ENCODE measurements at places on chromosomes 7 and 10.
A peak's percentile ranks its signal among the peaks of the same experiment; 100 is the strongest.

DNA sequence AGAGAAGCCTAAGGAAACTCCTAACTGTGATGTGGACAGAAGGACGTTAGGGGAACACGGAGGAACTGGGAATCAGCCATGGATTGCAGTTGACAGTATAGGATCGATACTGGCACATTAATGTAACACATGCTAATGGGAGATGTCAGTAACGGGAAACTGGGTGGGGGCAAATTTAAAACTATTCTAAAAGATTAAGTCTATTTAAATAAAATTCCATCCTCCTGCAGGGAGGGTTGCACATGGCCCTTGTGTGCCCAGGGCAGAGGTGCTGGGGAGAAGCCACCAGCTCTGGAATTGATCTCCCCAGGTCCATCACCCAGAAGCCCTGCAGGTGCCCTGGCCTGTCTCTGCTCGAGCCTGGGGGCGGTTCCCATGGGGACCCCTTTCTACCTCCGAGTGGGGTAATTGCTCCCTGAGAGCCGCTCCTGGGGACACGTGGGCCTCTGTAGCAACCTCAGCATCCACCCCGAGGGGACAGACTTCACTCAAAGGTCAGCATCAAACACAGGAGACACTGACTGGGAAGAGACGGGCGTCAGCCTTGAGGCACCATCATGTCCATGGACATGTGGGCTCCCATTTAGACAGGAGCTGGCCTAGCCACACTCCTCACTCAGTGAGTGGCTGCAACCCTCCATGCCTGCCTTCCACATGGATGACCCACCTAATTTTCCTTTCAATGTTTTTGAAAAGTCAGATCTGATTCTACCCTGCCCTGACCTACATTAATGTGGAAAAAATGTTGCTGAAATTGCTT is 21.1 kb downstream of the SCART1 start:
- DNase-seq: no peak

DNA sequence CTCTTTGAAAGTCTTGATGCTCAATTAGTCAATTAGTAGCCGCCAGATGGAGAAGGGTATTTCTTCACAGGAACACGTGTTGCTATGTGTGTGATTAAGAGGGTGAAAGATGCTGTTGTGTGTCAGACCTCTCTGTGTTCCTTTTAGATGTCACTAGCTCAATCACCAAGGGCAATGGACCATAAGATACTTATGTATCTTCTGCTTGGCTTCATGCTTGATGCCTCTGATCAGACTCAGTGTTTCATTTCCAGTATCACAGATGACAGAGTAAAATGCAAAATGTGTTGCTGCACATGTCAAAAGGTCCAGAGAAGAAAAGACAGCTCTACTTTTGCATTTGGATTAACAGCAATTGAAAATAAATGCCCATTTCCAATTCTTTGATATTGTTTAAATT is 865.9 kb downstream of the CNTNAP2 start:
- DNase-seq: no peak

- DNase-seq: no peak
These were observed 541.0 kb upstream of the FZD8 start for GRCh38 chr10:36183056-36183455.

DNA sequence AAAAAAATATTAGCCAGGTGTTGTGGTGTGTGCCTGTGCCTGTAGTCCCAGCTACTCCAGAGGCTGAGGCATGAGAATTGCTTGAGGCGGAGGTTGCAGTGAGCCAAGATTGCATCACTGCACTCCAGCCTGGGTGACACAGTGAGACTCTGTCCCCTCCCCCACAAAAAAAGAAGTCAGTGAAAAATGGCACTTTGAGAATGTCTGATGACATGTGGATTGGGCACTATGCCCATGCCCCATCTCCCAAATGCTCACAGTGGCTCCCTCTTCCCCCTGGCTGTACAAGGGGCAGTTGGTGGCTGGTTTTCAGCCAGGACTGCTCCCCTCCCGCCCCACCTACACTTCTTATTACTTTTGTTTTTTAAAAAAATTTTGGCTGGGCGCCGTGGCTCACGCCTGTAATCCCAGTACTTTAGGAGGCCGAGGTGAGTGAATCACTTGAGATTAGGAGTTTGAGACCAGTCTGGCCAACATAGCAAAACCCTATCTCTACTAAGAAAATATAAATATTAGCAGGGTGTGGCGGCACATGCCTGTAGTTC is 26.1 kb downstream of the IL15RA start:
- no peak for DNase-seq

DNA sequence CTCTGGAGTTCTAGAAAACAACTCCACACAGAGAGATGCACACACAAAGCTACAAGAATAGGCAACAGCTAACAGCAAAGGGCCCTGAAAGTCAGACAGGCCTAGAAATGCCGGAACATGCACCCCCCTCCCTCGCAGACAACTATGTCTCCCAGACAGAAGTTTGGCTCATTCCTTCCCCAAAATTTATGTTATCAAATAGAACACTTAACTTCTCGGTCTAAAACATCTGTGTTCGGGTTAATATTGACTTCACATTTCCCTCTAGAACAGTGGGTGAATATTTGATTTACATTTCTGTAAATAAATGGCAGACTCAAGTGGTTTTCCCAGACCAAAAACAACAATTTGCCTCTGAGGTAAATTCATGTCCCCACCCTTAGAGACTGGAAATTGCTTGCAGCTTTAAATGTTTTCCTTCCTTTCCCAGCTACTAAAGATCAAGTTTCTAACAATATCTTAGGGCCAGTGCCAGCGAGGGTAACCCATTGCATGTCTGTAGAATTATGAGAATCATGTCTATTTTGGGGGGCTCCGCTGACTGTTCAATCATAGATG is 92.5 kb upstream of the INHBA start:
- no peak for DNase-seq

- peak; percentile 82 for DNase-seq
These were observed 96.3 kb downstream of the CPED1 start for GRCh38 chr7:121084748-121085336.

DNA sequence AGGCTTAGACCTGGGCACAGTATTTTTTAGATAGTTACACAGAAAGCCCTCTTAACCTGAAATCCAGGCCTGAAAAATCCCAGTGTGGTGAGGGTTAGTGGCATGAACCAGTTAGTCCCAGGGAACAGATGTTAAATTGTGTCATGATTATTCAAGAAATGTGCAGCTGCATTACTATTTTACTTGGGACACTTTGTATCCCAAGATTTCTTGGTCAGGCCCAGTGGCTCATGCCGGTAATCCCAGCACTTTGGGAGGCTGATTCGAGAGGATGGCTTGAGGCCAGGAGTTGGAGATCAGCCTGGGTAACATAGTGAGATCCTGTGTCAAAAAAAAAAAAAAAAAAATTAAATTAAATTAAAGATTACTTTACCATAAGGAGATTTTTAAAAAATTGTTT is 36.0 kb upstream of the OTUD1 start:
- DNase-seq: no peak

GRCh38 chr10:89245802-89246201 is 5.8 kb downstream of the LIPA start:
- DNase-seq: no peak

DNA sequence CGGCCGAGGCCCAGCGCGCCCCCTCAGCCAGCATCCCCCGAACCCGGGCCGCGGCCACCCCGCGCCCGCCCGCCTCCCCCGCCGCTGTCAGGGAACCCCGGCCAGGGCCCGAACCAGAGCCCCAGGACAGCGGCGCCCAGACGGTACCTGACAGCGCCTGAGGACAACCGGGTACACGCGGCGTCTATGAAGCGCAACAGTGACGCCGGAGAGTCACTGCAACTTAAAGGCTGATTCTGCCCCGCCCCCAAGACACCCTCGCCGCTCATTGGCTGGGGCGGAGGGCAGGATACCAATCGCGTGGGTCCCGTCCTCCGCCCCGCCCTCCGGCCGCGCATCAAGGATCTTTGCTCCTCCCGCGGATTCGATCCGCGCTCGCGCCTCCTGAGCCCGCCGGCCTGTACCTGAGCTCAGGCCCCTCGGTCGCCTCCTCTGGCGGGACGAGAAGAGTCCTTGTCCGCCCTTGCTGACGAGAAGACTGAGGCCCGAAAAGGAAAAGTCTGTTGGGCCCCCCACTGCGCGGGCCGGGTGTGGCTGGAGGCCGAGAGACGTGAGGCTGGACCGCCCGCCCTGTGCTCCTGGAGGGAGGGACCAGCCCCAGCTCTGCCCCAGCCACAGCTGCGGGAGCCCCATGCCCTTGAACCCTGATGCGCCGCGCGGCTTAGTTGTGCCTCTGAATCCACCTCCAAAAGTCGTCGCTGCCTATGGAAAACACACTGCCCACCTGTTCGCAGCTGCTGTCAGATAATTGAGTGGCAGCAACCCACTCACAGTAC is at the start of gene OAT:
Gene OAT, minus strand, starts transcription at position 198 of the 776 bp plus-strand sequence. CDS start 6,752 bp downstream, outside the sequence.
- DNase-seq: peak; percentile 95

GRCh38 chr7:79949778-79950177 is 184.9 kb upstream of the GNAI1 start:
- DNase-seq: no peak

GRCh38 chr10:22713853-22714478 is 412 bp downstream of the PIP4K2A start:
- peak; percentile 40 for DNase-seq

Data from SJSA1 (cell line).